ENCODE measurements at places on chromosomes 2 and 18.

DNA sequence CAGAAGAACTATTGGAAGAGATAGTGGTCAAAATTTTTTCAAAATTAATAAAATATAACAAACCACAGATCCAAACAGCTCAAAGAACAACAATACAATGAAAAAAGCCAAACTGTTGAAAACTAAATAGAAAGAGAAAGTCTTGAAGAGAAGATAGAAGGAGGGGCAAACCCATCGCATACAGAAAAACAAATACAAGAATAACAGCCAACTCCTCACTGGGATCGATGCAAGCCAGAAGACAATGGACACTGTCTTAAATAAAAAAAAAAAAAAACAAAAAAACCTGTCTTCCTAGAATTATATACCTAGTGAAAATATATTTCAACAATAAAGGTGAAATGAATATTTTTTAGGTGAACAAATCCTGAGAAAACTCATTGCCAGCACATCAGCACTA is 34.1 kb upstream of the ARHGAP25 start:
- no peak for DNase-seq

- no peak for DNase-seq
Observed at GRCh38 chr2:100667801-100668200, 105.0 kb downstream of the PDCL3 start.

DNA sequence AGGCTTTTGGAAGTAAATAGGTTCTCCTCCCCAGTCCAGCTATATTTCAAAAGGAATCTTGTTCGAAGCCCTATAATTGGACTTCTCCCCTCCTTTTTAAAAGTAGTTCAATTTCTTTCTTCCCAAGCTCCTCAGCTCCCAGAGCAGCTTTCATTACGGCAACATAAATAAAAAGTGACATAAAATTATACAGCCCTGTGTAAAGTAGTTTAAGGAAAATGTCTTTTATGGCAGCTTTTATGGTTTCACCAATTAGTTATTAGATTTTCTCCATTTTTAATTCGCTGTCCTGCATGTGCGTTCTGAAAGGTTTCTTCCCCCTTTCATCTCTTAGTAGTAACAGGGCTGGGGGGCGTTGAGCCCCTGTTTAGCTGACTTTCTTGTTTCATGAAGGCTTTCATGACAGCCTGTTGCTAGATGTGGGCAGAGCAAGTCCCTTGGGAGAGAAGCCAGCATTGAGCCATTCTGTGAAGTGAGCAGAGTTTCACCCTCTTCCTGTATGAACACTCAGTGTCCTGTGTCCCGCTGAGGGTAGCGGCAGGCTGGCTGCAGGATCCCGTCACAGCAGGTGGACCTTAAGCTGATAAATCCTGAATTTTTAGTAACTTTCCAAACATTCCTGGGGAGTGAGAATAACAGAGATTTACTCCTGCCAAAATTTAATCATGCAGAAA is 229.7 kb upstream of the SPRED2 start:
- no peak for DNase-seq

DNA sequence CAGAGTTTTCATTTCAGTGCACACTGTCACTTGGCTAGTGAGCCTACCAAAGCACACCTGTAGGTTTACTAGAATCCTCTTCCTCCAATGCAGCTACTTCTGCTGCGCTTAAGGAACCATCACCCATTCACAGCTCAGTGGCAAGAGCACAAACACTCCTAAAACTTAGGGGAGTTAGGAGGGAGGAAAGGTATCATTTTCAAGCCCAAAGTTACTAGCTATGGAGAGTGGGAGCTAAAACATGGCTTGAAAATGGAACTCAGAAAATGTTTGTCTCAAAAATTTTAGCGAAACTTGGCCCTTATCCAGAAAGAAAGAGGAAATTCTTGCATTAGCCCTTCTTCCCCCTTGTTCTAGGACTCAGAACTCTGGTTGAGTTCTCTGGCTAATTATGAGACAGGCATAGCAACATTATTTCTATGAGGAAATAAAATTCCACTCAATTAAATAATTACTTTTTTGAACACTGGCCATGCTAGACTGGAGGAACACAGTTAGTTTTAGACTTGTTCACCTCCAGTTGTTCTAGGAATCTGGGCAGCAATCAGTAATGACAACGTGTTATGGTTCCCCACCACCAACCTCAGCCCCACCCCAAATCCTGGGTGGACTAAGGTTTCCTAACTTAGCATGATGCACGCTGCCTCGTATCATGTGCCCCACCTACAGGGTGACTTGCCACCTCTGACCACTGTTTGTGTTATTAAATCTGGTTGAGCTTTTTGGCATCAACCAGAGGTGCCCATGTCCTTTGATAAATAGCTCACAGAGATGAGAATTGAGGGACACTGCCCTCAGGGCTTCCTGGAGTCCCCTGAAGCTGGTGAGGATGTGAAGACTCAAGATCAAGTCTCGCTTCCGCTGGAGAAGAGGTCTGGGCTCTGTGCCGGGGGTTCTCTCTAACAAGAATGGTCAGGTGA is 32.8 kb downstream of the LPIN2 start:
- DNase-seq = no peak

GRCh38 chr18:767961-768360 is 44.1 kb downstream of the YES1 start:
- DNase-seq = no peak

- DNase-seq = no peak
Observed at GRCh38 chr2:28475088-28475595, 20.7 kb upstream of the PLB1 start.

GRCh38 chr2:7515327-7515726 is 598.1 kb downstream of the RNF144A start:
- DNase-seq = no peak

DNA sequence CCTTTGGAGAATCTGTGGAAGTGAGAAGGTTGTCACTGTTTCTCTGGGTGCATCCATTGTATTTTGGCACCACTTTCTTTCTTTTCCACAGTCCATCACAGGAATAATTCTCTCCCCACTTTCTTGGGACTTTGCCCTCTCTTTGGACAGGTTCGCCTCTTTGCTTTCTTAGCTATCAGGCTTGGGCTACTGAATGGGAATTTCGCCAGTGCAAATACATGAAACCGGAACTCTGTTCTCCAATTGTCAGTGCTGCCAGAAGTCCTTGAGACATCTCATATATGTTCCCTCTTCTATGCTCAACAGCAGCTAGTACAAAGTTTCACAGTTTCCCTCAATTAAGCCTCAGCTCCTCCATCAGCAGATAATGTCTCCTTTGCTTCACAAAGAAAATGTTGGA is 76.2 kb downstream of the NABP1 start:
- no peak for DNase-seq

DNA sequence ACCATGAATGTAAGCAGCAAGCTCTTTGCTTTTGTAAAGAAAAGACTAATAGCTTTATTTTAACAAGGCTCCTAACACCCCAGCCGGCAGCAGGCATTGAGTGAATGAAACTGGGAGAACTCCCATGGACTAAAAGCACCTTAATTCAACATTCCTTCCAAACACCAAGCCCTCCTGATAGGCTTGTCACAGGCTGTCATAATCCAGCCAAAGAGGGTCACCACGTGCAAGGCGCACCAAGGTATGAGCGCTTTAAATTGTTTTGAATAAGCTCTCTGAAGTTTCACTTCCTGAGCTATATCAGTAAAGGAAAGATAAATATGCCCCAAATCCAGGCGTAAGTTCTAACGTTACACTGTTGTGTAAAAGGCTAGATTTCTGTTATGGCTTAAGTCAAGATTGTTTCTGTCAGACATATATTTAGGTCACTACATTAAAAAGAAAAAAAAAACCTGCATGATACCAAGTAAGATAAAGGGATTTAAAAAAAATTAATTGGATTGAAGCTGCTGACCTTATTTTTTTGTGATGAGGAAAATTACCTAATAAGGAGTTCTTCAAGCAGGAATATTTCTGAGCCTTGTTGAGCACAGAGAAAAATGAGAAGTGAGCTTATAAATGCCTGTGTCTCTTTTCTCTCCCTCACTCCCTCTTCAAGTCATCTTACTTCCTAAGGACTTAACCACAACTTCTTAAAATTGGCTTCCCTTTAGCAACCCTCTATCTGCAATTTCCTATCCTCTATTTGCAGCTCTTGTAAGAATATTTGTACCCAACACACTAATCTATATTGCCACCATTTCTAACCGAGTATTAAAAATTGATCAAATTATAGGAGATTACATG is 136.1 kb upstream of the NRP2 start:
- no peak for DNase-seq

GRCh38 chr2:240462707-240463273 is 27.3 kb downstream of the GPC1 start:
- no peak for DNase-seq

DNA sequence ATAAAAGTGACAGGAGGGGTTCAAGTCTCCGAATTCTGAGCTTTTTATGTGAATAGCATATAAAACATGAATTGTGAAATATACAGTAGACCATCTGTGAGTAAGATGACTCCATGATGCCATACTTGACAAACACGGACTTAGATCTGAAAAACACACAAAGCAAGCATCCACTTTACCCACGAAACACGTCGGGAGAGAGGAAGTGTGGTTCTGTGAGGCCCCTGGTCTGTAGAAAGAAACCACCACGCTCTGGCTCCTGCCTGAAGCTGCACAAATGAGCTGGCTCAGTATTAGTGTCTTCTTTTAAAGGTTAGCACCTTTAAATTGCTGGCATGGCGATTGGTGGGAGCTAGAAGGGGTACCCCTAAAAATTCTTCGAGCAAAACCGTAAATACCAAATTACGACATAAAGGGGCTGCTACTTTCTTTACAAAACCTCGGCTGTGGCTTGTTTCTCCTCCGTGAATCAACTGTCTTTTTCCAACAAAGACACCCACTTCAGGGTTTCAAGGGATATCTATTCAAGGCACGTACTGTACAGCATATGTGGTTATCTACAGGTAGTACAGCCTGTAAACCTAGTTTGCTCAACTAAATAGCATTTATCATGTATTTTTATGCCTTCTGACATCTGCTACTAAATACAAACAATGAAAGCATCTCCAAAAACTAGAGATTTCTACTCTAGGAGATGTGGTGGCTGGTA is 70.9 kb downstream of the AFF3 start:
- no peak for DNase-seq

DNA sequence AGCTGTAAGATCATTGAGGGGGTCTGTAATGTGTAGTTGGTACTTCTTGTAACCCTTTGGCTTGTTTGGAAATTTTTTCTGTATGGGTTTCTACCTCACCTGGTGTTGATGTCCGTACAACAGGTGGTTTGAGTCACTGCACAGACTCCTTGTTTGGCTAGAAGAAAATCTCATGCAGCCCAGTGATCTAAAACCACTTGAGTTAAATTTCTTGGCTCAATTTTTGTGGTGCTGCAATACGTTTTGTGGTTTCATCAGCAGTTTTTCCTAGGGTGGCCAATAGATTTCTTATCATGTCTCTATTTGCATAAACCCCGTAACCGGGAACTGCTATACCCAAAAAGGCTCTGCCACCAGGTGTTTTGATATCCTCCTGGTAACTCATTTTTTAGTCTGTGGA is 43.4 kb downstream of the CERS6 start:
- no peak for DNase-seq
